ENCODE measurements at places on chromosomes 6 and 20.
A peak's percentile ranks its signal among the peaks of the same experiment; 100 is the strongest.

GRCh38 chr6:56807326-56807988 is 147.4 kb upstream of the BEND6 start:
- no peak for DNase-seq

- peak; percentile 41 for DNase-seq
Measured at GRCh38 chr6:170291271-170292110, 613 bp upstream of the DLL1 start.

DNA sequence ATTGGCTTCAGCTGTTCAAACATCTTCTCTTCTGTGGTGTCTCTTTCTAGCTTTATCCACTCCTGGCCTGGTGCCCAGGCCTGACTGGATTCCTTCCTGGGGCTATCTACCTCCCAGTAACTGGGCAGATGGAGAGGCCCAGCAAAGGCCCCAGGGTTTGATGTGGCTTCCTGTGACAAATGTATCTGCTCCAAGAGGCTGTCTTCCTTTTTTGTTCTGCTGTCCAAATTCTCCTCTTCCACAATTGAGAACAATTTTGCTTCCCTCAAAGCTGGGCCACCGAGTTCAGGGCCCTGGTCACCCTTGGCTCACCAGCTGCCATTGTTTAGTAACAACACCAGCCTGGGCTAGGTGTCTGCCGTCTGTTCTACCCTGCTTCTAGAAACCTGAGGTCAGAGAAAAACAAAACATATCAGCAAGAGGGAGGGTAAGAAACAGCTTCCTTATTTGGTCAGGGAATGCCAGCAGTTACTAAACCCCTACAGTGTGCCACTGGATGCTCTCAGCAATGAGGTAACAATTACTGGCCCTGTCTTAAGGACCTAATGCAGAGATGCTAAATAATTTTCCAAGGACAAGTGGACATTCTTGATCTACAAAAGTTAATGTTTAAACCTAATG is 3.9 kb downstream of the ZFP57 start:
- no peak for DNase-seq

GRCh38 chr20:13677241-13677640 is 38.5 kb upstream of the TASP1 start:
- DNase-seq = no peak

DNA sequence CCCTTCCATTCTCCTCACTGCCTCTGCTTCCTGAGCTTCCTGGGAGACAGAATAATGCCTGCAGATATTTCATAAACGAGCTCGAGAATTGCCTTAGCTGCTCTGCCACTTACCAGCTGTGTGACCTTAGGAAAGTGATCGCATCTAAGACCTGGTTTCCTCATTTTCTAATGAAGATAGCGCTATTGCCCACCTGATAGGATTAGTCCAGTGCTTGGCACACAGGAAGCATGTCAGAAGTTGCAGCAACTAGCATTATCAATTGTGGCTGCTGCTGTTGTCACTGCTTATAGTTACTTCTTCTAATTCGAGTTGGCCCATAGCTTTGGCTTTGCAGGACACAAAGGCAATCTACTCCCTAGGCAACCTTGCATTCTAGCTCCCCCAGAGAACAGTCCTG is 305.5 kb upstream of the SGK1 start:
- no peak for DNase-seq

GRCh38 chr6:42424906-42425474 is 26.7 kb downstream of the TRERF1 start:
- DNase-seq = no peak

DNA sequence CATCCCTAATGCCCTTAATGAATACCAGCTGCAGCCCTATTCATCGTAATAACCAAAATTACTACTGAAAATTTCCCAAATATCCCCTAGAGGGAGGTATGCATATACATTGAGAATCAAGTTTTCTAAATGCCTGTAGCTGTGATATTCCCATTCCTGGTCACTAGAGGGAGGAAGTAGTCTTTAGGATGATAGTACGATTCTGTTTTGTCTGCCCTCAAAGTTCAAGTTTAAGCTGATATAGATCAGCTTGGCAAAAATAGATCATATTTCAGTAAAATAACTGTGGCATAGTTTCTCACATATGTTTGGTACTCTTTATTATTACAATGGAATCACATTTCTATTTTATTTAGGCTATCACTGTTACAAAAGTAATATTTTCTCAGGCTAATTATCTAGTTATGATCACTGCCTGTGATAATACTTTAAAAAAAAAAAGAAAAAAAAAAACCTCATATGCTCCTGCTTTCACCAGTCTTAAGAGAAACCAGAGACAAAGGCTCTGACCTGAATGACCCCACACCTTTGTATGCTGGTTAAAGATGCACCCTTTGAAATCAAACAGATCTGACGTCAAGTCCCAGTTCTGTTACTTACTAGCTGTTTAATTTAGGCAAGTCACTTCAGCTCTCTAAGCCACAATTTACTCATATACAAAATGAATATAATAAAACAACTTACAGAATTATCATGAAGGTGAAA is 11.0 kb downstream of the TSPYL1 start:
- DNase-seq = no peak

DNA sequence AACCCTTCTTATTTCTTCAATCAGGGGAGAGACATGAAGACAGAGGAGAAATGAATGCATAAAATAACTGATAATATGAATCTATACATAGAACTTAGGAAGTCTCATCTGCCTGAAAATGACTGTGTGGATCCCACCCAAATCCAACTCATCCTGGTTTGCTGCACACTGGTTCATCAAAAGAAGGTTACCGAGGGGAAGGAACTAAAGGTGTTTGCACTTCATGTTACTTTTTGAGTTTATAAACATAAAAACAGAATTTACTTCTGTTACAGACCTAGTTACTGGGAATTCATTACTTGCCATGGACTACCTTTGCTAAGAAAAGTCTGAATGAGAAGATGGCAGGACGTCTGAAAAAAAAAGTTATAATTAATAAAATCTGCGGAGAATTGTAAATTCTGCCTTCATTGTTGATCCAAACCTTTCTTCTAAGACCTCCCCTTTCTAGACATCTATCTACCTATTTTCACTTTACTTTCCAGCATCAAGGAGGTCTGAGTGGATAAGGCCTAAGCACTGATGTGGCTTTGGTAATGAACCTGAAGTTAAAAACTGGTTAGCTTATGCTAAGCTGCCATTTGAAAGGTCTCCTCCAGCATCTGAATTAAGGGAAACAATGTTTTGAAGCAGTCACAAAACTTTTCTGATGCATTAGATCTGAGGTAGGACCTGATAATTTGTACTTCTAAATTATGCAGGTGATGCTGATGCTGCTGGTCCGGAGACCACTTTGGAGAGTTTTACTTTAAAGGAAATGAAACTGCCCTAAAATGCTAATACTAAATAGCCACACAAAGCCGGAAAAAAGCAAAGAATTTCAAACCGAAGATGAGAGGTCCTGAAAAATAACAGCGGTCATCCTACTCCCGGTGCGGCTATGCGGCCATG is 84.0 kb downstream of the HFE start:
- DNase-seq = no peak

DNA sequence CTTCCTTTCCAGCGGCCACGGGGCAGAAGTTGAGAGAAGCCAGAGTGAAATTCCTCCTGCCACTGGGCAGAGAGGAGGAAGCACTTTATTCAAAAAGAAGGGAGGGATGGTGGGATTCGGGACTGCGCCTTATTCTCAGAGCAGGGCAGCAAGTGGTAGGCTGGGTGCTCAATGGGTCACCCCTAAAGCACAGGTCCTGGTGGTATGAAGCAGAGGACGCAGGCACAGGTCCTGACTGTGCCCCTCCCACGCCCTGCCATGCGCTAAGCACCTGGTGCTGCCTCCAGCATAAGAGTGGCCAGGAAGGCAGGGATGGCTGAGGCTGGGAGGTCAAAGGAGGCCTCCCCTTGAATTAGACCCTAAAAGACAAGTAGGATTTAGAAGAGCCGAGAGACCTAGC is 4.9 kb upstream of the GRM4 start:
- DNase-seq = no peak

- DNase-seq = no peak
Measured at GRCh38 chr20:12555369-12555768, 453.4 kb upstream of the SPTLC3 start.

DNA sequence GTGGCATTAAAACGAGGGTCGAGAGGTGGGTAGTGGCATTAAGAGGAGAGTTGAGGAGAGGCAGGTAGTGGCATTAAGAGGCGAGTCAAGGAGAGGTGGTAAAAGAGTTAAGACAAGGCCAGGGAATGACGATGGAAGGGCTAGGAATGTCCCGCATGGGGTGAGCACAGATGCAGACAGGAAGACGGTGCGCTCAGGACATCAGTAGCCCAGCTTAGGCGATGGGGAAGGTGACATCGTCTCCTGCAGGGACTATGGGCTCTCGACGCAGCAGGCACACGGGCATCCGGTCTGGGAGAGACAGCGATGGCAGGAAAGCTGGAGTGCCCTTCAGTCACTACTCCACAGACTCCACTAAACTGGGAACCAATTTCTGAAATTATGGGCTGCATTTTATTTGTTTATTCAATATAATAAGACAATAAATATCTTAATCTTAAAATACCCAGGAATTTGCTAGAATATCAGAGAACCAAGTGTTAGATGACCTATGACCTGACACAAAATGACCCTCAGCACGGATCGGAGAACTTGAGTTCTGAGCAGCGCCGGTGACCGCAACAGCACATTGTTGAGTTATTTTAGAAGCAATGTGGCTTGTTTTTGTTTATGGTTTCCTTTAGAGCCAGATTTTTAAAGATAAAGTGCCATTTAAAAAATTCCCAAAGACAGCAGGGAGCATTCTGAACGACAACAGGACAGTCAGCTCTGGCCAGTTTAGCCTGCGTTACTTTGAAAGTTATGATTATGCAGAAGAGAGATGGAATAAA is 177.7 kb downstream of the SMOC2 start:
- DNase-seq = no peak

DNA sequence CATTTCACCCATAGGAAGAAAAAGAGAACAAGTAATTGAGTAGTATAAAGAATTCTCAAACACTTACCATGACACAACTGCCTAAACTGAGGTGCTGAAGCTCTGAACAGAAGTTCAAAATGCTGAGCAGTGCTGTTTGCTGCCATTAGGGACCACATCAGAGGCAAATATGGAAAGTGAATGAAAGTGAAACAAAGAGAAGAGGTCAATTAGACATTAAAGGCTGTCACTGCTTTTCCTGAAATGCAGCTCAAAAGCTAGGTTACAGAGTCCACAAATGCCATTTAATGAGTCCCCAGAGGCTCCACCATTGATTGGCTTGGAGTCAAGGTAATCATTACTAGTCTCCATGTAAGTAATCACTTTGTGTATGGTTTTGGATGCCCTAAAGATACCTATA is 46.1 kb downstream of the POU3F2 start:
- no peak for DNase-seq

- DNase-seq = no peak
Measured at GRCh38 chr6:147055821-147056392, 148.3 kb upstream of the STXBP5 start.

DNA sequence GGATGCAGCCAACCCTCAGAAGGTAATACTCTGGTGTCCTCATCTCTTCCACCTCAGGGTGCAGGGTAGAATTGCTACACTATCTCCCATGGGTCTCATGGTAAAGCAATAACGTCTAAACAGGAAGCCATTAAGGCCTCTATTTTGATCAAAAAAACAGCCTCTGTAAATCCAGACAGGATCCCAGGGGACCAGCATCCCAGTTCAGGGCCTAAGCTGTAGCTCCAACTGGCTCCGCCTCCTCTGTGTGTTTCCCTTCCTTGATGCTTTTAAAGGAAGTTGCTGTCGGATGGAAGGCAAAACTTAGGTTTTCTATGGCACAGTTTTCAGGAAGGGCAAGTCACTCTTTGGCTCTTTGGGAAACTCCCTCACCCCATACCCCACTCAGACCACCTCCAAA is 222.0 kb downstream of the MAFB start:
- no peak for DNase-seq

DNA sequence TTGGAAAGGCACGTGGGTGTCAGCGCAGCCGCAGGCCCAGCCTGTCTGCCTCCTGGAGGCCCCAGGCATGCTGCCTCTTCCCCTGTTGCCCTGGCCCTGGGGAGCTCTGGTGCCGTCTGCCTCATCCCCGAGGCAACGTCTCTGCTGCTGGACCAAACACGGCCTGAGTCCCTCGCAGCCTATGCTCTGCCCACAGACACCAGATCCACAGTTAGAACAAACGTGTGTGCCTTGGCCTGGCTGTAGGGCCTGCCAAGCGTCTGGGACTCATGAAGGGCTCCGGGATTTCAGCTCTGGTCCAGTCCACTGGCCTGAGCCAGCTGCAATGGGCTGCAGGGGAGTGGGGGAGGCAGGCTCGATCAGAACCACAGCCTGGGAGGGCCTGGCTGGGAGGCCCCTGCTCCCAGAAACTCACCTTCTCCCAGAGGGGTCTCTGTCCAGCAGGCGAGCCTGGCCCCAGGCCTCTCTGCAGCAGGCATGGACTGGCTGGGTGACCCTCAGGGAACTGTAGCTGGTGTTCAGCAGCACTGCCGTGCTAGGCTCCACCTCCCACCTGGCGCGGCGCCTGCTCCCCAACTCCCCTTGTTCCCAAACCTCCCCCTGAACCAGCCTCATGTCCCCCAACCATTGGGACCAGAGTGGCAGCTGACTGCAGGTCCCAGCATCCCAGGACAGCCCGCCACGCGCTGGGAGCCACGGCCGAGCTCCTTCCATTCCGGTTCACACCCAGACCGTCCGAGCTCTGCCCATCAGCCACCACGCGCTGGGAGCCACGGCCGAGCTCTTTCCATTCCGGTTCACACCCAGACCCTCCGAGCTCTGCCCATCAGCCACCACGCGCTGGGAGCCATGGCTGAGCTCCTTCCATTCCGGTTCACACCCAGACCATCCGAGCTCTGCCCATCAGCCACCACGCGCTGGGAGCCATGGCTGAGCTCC is 197.0 kb downstream of the DLL1 start:
- DNase-seq = no peak

DNA sequence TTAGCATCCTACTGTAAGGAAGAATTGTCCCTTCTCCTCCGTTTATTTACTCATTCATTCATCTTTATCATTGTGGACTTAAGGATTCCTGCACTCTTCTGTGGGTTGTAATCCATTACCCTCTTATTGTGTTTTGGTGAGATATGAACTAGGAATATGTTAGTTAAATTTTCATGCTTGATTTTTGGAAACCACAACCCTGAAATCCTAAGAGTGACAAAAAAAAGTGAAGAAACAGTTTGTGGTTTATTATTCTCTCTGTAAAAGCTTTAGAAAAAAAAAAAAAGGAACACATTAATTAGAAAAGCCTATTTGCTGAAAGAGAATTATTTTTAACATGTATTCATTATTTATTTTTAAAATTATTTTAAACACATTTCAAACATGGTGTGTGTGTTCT is 36.7 kb upstream of the INSM1 start:
- no peak for DNase-seq

Measured in T-cell (primary cell).